ENCODE measurements at places on chromosomes 2 and 18.

DNA sequence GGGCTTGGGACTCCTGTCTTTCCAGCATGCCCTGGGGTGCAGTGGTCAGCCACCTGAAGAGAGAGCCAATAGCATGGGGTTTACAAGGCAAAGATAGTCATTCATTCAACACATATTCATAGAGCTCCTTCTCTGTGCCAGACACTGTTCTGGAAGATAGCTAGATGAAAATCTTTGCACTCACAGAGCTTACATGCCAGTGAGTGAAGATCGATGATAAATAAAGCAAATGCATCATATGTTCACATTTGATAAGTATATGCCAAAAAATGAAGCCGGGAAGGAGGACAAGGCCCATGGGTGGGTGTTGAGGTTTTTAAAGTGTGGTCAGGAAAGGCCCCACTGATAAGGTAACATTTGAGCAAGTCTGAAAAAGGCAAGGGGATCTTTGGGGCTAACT, 130.8 kb upstream of the CDCA7 start:
- no peak for DNase-seq

DNA sequence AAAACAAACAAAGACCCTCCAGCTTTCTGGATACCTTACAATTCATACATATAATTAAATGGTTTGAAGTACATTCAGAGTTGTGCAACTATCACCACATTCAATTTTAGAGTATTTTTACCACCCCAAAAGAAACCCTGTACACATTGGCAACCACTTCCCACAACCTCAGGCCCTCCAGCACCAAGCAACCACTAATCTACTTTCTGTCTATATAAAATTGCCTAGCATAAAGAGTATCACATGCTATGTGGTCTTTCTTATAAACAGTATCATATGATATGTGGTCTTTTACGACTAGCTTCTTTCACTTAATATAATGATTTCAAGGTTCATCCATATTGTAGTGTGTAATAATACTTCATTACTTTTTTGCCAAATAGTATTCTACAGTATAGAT, 7.3 kb downstream of the IER3IP1 start:
- no peak for DNase-seq

DNA sequence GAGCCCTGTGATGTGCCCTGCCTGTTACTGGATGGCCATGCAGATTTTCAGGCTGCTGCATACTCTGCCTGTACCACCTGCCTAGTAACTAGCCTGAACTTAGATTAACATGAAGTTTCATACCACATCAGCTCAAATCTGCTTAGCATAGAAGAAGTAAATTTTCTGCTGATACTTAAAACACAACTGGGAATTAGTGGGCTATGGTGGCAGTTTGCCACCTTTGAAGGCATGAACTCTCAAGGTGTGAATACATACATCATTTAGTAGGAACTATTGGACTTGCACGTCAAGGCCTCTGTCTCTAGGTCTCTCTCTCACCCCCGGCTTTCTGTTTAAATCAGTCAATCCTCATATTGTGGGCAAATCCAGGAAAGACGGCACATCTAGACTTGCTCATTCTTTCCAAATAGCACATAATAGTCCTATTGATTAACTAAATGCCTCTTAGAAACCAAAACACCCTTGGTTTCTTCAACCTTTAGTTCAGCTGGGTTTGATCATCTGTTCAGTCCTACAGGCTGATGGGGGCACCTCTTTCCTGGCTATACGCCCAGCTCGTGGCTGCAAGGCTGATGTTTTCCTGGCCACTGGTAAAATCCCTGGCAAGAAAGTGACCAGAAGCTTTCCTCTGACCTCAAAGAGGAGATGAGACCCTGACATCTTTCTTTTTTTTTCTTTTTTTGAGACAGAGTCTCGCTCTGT, 58.4 kb downstream of the ALPK2 start:
- DNase-seq, result no peak

DNA sequence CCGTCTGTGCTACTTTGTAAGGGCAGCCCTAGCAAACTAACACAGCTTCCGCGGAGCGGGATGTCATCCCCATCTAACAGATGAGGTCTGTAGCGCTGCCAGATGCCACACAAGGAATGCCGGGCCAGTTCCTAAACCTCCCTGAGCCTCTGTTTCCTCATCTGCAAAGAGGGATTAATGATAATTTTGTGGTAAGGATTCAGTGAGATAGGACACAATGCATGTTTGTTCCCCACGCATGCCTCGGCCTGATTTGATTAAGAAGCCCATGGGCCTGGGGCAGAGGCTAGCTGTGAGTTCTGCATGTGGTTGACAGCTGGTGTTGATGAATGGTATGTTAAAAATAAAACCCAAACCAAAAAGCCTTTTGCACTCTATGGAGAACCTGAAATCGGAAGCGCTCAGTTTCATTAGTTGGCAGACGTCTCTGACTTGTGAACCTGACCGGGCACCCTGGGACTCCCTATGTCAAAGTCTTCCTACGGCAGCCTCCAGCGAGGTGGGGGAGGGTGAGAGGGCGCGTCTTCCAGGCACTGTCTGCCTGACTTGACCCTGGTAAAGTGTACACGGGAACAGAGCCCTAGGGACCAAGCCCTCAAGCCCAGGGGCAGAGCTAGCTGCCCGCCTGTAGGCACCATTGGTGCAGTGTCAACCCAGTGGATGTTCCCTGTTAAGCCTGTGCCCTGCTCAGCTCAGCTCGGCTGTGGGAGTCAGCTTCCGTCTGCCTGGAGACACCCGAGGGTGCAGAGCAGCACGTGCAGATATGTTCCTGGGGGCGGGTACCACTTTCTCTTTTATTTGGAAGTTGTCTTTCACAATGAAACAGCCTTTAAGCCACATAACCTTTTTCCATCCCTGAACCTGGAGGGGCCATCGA, 14.8 kb upstream of the INHBB start:
- no peak for DNase-seq

- no peak for DNase-seq
Observed at GRCh38 chr2:45085487-45085886, 76.2 kb upstream of the SIX2 start.

- DNase-seq, result no peak
Observed at GRCh38 chr2:158321264-158321663, 135.3 kb downstream of the CCDC148 start.

- DNase-seq, result no peak
Observed at GRCh38 chr18:56709463-56709862, 58.3 kb downstream of the WDR7 start.

GRCh38 chr2:92072461-92073035, 2798.7 kb upstream of the TEKT4 start:
- peak; percentile 7 for DNase-seq

DNA sequence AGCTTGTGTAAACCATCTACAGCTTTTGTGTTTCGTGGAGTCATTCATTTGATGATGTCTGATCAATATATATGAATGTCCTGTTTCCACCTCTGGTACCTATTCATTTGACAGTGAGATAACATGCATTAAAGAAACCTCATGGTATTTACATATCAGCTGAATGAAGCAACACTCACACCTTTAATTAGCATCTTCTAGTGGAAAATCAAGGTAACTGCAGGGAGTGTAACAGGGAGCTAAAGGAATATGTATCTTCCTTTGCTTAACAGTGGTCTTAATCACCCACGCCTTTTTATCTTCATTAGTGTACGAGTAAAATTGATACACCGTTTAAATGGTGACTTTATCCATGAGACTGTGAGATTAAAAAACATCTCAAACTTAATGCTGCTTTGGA, 15.6 kb downstream of the SLC39A10 start:
- no peak for DNase-seq

DNA sequence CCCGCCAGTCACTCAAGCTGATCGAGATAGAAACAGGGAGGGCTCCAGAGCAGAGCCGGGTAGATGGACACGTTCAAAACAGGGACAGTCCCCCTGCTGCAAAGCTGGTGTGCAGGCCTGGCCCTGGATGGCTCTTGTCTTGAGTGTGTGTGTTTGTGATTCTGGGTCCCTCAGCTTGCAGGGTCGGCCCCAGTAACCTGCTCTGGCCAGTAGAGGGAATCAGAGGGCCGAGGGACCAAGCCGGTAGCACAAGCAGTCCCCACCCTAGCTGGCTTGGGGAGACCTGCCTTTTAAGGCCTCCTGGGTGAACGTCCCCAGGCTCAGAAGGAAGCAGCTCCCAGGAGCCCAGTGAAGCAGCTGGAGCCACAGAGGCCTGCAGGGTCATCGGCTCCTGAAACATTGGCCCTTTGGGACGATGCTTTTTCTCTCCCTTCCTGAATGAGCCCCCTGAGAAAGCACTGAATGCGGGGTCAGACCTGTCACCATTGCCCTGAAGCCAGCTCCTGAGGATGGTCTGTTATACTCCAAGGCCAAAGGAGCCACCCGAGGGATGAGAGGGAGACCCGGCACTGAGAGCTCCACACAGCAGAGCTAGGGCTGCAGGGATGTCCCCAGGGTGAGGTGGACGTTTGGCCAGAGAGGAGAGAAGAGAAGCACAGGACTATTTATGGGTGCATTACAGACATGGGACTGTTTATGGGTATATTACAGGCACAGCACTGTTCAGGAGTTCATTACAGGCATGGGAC, 15.4 kb upstream of the MLPH start:
- peak; percentile 84 for DNase-seq

DNA sequence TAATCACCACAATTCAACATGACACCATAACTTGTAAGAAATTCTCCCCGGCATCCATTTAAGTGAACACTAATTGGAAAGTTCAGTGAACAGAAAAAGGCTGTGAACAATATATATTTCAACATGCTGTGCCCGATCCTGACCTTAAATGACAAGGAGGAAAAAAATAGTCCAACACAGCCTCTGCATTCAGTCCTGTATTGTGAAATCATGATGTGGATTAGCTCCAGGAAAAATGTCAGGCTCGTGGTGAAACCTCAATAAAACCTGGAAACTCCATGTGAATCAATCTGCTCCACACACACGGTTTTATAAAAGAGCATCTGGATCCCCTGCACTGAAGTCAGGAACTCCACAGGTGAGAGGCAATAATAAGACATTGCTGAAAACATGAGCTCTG, 145.4 kb upstream of the SPOPL start:
- DNase-seq, result no peak

- DNase-seq, result no peak
Observed at GRCh38 chr2:11870064-11870463, 123.6 kb downstream of the LPIN1 start.

- DNase-seq, result no peak
Observed at GRCh38 chr2:80467262-80467811, 162.8 kb upstream of the LRRTM1 start.

GRCh38 chr2:45391866-45392265, 219.2 kb downstream of the SRBD1 start:
- DNase-seq, result no peak

DNA sequence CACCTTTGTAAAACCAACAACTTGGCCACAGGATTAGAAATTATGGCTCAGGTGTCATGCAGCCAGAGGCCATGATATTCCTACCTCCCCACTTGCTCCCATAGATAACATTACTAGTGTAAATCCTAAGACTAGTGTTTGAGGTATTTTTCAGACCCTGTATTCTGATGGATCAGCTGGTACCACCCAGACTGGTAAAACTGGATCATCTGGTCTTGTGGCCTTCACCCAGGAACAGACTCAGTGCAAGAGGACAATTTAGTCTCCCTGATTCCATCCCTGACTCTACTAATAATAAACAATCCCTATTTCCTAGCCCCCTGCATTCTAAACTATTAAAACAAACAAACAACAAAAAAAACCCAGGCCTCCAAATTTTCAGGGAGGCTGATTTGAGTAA, 121.0 kb downstream of the ALPK2 start:
- DNase-seq, result no peak

GRCh38 chr2:154554046-154554445, 144.4 kb upstream of the KCNJ3 start:
- no peak for DNase-seq

DNA sequence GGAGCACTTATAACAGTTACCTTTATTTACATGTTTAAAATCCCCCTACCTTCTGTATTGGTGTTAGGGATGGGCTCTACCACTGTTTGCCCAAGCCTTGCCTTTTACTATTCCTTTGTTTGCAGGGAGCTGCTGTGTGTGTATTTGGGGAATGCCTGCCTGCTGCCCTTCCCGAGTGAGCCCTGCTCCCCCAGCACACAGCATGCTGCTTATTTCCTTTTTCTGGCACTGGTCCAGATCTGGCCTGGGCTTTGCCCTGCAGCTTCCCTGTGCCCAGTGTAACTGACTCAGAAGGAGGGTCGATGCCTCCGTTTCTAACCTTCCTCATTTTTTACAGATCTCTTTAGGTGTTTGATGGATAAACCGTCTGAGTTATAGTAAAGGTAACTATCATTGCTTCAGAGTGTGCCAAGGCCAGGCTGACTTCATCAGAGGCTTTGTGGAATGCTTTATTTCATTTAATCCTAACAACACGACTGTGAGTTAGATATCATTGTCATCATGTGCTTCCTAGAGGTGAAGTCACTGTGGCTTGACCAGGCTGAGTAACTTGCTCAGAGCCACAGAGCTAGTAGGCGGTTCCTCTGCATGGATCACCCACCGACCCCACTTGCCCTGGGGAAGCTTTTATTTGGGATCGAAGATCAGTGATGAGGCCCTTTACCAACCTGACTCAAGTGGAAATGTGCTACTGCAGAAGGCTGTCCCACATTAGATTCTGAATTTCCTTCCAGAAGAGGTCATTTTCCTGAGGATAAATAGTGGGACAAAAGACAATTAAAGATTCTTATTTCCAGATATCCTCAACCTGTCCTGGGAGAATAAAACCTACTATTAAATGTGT, 238.8 kb downstream of the ZNF407 start:
- no peak for DNase-seq

- no peak for DNase-seq
Observed at GRCh38 chr2:85647823-85648526, 20.0 kb downstream of the SFTPB start.

- DNase-seq, result no peak
Observed at GRCh38 chr2:54894467-54894866, 155.8 kb downstream of the RTN4 start.

DNA sequence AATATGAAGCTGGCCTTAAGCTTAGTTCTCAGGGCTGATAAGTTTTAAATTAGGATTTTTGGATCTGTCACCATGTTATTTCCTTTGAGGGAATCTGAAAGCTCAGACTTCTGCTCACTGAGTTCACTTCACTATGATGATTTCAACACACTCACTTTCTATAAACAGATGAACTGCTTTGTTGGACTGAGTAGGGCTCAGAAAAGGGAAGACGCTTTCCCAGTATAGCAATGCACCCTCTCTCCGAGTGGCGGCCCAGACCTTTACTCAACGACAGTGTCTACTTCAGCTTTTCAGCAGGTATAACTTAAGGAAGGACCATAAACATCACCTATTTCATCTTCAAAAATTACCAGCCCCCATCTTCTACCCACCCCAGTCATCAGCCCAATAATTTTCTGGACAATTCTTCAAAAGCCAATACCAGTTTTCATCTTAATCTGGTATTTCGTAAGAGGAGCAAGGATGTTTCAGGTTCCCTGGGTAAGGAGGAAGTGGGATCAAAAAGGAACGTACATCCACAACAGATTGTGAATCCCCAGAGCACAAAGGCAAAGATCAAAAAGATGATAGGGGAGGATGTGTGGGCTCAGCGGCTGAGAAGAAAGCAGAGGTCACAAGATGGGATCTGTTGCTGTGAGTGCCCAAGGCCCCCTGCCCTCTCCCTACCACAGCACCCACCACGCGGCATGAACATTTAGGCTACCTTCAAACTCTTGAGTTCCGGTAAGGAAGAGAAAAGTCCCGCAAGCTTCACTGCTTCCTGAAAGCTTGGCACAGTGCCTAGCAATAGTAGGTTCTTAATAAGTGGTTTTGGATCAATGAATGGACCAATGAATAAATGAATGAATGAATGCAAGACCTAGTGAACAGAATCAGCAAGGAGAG, 41.9 kb downstream of the LPIN2 start:
- DNase-seq, result no peak

GRCh38 chr18:51561821-51562220, 364.3 kb upstream of the MEX3C start:
- DNase-seq, result no peak

Data from H9 (cell line).